ENCODE measurements at places on chromosomes 7 and 10. TPM values are rescaled to one million over a fixed set of nuclear protein-coding genes. Genes with fewer than 3 reads are reported as not detected.

The CNPY1 gene
- total RNA-seq: not detected

The HOXA13 gene
- not detected for total RNA-seq

The UCN3 gene
- 2.0 TPM for total RNA-seq

The MNX1 gene
- 7.4 TPM for total RNA-seq

DNA sequence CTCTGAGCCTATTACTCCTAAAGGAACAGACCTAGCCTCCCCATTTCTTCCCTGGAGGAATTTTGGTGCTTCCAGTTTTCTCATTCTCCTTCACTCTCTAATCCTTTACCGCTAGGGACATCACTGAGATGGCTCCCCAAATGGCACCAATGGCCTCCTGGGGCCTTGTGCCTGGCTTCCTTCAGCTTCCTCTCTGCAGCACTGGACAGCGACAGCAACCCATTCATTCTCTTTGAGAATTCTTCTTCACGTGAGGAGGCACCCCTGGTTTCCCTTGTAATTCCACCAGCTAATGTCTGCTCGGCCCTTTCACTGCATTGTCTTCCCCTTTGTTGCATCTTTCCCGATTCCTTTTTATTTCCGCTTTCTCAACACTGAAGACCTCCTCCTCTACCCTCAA lies 24.6 kb upstream of the KDM7A start:
- no peak overlapping the region for H3K4me3 ChIP-seq
- H3K27me3 ChIP-seq: no peaks in the 10 kb centered on the region
- H3K4me1 ChIP-seq: no peaks in the 10 kb centered on the region
- H3K36me3 ChIP-seq: no peaks in the 10 kb centered on the region
- no peak for DNase-seq
- H3K27ac ChIP-seq: no peak overlapping the region

DNA sequence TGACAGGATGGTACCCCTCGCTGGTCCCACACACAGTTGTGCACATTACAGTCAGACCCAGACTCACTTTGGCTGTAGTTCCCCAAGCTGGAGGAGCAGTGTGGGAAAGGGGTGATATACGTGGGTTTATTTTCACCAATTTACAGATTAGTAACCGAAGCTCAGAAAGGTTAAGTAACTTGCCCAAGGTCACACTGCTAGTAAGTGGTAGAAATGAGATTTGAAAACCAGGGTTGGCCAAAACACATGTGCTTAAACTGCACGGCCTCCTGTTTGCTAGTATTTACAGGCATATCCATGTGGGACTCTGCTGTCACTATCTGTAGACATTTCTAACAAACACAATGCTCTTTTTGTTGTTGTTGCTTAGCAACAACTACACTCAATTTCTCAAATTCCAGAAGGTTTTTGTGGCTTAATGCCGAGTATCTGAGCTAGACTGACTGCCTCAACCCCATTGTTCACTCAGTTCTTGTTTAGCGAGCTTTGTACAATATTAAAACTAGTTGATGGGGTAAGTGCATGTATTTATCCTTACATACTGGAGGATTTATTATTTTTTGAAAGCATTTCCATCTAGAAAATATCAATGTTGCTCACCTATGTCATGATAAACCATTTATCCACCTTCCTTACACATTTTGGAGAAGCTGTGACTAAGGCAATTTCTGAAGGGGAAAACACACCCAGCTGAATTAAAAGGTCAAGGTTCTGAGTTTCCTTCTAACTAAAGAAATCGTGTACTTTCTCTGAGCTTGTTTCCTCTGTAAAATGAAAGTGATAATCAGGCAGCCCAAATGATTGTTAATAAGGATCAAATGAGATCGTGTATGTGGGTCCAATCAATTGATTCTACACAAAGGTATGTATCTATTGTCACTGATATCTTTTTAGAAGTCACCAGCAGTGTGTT lies 5.3 kb upstream of the TMEM139 start:
- no peak for DNase-seq
- peaks cover 11% of the 10 kb centered on the region for H3K4me1 ChIP-seq
- no peaks in the 10 kb centered on the region for H3K27me3 ChIP-seq
- H3K36me3 ChIP-seq: no peaks in the 10 kb centered on the region
- H3K4me3 ChIP-seq: peak overlapping the region; percentile 7

All from Peyer's patch (tissue), 4 donors.